ENCODE measurements at places on chromosomes 1 and 21. TPM values are rescaled to one million over a fixed set of nuclear protein-coding genes. Genes with fewer than 3 reads are reported as not detected.

The CADM3 gene
- not detected for total RNA-seq

DNA sequence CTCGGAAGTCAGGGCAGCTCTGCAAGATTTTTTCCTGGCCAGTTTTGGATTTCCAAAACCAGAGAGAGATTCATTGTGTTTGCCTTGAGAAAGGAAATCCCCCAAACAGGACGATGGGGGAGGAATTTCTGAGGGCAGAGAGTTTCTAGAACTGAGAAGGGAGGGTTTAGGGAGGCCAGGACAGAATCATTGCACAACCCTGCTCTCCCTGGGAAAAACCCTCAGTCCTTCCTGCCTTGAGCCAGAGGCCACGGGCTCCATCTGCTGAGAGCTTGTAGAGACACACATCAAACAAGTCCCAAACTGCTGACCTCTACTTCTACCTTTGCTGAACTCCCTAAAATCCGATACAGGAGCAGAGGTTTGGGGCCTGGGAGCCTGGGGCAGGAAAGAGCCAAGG is 99.7 kb downstream of the NMNAT2 start:
- DNase-seq = peak; percentile 82
- H3K4me3 ChIP-seq = no peak overlapping the region
- H3K36me3 ChIP-seq = no peaks in the 10 kb centered on the region
- peaks cover 42% of the 10 kb centered on the region for H3K4me1 ChIP-seq

DNA sequence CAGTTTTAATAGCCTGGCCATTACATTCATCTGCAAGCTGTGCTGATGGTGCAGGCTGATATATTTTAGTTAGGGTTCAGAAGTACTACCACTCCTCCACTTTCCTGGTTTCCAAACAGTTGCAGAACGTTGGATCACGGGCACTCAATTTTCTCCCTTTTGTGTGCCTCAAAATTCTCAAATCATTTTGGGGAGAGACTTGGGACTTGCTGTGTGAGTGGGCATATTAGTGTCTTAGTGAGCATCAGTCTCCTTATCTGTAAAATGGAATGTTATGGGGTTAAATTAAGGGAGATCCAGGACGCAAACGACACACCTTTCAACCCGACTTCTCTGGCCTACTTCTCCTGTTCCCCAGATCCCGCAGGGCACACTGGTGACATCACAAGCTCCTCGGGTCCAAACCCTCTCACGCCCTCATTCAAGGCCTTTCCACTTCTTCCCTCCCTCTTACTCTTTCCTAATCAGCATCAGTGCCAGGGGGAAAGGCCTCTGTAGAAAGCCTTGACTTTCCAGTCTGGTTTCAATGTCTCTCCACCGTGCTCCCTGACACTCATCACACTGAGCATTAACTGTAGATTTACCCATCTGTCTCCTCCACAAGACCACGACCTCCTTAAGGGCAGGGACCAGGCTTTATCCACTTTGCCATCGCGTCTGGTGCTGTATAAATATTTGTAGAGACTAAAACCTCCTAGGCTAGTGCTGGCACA is 1.2 kb downstream of the PIGP start:
- peak overlapping the region; percentile 89 for H3K4me3 ChIP-seq
- H3K36me3 ChIP-seq = peaks cover 5% of the 10 kb centered on the region
- peak; percentile 62 for DNase-seq

DNA sequence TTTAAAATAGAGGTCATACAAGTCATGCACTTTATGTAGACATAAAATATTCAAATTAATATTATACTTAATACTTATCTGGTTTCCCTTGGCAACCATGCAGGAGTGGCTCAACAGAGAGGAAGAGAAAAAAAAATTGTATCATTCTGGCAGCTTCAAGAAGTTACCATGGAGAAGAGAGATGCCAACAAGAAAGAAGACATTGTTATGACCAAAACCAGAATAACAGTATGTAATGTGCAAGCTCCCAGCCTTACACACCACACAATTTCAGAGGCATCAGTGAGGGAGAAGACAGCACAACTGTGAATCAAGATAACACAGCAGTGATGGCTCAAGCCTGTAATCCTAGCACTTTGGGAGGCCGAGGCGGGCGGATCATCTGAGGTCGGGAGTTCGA is 49.1 kb upstream of the RCOR3 start:
- no peaks in the 10 kb centered on the region for H3K4me1 ChIP-seq
- peaks cover 14% of the 10 kb centered on the region for H3K36me3 ChIP-seq
- H3K4me3 ChIP-seq = no peak overlapping the region
- H3K27ac ChIP-seq = no peak overlapping the region

- no peaks in the 10 kb centered on the region for H3K36me3 ChIP-seq
- peaks cover 6% of the 10 kb centered on the region for H3K4me1 ChIP-seq
- no peak overlapping the region for H3K4me3 ChIP-seq
- 0 out of 2 replicates have a peak, but pooled peaks cover 3% of the 10 kb centered on the region for H3K27me3 ChIP-seq
These were observed 27.7 kb downstream of the PLPP3 start for GRCh38 chr1:56551691-56552090.

Data from HFFc6 (cell line).